Mononuclear cell (primary cell): ENCODE measurements at places on chromosomes 3 and 15. TPM values are rescaled to one million over a fixed set of nuclear protein-coding genes. Genes with fewer than 3 reads are reported as not detected.

The LRRIQ4 gene
- not detected for total RNA-seq

The SIDT1 gene
- 38.5 TPM for total RNA-seq

The COX17 gene
- total RNA-seq = 21.5 TPM

The LYZL4 gene
- not detected for total RNA-seq

The RHOV gene
- not detected for total RNA-seq

The SLC2A2 gene
- not detected for total RNA-seq
